ENCODE measurements at places on chromosomes 2 and 18.
A peak's percentile ranks its signal among the peaks of the same experiment; 100 is the strongest.

GRCh38 chr18:45253973-45254708 is 361.1 kb upstream of the SLC14A2 start:
- no peak for DNase-seq

- DNase-seq, result no peak
Observed at GRCh38 chr18:62634458-62634857, 80.9 kb upstream of the PHLPP1 start.

DNA sequence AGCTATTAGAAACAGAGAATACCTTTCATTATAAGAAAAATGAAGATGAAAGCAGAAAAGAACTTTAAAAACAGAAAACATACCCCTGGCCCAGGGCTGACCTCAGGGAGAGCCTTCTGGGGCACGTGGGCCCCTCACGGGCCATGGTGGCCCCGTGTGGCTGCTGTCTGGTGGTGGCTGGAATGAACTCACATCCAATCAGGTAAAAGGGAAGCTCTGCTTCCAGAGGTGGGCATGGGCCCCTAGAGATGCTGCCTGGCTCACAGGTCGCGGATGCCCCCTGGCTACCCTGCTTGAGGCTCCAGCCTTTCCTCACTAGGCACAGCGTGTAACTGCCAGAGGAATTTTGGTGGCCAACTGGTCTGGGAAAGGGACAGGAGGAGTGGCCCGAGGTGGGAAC is 16.6 kb downstream of the SNORC start:
- no peak for DNase-seq

DNA sequence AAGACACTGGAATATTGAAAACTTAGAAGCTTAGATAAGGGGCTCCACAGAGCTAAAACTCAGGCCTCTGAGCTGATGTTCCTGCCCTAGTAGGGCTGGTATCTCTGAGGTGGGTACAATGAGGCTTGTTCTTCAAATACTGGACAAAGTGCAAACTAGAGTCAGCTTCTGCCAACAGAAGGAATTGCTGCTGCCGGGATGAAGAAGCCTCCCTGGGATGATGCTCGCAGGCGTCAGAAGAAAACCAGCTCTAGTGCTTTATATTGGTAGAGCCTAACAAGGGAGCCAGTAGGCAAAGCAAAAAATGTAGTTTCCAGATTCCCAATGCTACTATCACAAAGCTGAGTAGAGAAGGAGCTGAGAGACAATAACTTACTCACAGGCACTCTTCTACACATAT is 118.1 kb downstream of the FOXI3 start:
- no peak for DNase-seq

GRCh38 chr2:109009920-109010610 is 21.0 kb upstream of the EDAR start:
- no peak for DNase-seq

- no peak for DNase-seq
Observed at GRCh38 chr18:32975163-32975436, 202.3 kb upstream of the KLHL14 start.

GRCh38 chr18:9613550-9614400 is 584 bp downstream of the PPP4R1 start:
- peak; percentile 17 for DNase-seq

DNA sequence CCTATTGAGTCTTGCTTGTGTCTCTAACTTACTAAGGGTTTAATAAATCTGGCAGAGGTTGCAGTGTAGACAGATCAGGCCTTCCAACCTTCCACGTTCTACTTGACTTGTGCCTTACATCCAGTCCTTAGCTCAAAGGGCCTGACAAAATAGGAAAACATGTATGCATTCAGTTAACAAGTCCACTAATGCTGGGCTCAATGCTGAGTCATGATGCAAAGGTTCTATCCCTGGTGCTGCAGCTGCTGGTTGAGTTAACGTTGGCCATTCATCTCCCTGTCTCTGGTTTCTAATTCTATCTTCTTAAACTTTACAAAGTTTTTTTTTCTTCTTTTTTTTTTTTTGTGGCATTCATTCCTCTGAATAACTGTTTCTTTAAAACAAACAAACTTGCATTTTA is 46.3 kb upstream of the ITGB6 start:
- DNase-seq, result no peak

GRCh38 chr18:27614951-27615844 is 430.1 kb upstream of the CHST9 start:
- DNase-seq, result no peak

- no peak for DNase-seq
Observed at GRCh38 chr2:179580378-179581146, 280.9 kb downstream of the ZNF385B start.

GRCh38 chr2:96852667-96853066 is 5.1 kb downstream of the ANKRD39 start:
- DNase-seq, result no peak

GRCh38 chr2:54466870-54467269 is 10.7 kb downstream of the SPTBN1 start:
- DNase-seq, result no peak

DNA sequence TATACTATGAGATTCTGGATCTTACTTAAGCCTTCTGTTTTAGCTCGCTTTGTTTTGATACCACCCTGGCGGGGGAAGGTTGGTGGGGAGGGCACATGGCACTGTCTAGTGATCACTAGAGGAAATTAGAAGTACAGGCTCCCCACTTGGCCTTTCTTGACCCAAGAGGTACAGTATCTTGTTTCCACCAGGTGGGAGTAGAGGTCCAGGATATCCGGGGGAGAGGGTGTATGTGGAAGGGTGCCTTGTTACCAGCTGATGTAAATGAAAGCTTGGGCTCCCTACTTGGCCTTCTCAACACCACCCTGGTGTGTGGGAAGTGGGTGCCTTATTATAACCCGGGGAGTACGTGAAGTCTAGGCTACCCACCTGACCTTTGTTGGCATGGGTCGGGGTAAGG is 7.5 kb downstream of the GALNT1 start:
- no peak for DNase-seq

DNA sequence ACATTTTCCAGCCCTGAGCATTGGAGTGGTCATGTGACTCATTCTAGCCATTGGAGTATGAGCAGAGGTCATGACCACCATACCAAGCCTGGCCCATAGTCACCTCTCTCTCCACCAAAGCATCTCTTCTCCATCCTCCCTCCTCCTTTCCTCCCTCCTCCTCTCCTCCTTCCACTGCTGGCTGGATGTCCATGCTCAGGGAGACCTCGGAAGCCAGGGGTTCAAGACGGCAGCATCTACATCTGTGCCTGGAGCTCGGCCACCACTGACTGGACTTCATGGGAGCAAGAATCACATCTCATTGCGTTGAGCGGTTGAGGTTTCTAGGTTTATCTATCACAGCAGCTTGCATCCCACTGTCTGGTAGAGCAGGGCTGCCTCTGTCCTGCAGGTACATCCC is 252.4 kb downstream of the NDUFA10 start:
- DNase-seq, result no peak

DNA sequence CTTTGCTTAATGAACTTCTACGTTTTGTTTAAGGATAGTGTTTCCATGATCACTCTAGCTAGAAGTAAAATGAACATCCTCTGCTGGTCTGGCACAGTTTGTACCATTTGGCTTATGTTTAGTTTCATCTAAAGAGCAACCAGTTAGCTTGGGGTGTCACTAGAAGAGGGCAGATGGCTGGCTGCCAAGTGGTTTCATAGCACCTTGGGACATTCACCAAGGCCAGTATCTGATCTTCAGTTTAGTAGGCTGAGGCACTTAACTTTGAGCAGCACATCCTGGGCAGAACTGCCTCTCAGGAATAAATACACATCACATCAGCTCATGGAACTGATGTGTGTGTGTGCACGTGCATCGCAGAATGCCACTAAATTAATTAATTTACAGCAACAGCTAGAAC is 68.4 kb downstream of the NXPH2 start:
- no peak for DNase-seq

DNA sequence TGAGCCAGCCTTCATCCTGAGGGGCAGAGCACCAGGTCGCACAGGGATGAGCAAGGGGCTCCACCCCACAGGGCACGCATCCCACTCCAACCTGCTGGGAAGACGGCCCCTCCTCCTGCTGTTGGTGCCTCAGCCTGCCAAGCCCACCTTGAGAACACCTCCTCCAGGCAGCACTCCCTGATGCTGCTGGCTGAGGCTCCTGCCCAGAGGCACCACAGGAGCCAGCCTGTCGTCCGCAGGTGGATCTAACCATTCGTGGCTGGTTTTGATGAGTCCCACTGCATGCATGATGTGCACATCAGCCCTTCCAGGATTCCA is 58.4 kb downstream of the BIN1 start:
- no peak for DNase-seq

- DNase-seq, result no peak
Observed at GRCh38 chr2:210323003-210323402, 8.0 kb upstream of the MYL1 start.

- DNase-seq, result no peak
Observed at GRCh38 chr2:8285081-8285480, 396.8 kb upstream of the ID2 start.

DNA sequence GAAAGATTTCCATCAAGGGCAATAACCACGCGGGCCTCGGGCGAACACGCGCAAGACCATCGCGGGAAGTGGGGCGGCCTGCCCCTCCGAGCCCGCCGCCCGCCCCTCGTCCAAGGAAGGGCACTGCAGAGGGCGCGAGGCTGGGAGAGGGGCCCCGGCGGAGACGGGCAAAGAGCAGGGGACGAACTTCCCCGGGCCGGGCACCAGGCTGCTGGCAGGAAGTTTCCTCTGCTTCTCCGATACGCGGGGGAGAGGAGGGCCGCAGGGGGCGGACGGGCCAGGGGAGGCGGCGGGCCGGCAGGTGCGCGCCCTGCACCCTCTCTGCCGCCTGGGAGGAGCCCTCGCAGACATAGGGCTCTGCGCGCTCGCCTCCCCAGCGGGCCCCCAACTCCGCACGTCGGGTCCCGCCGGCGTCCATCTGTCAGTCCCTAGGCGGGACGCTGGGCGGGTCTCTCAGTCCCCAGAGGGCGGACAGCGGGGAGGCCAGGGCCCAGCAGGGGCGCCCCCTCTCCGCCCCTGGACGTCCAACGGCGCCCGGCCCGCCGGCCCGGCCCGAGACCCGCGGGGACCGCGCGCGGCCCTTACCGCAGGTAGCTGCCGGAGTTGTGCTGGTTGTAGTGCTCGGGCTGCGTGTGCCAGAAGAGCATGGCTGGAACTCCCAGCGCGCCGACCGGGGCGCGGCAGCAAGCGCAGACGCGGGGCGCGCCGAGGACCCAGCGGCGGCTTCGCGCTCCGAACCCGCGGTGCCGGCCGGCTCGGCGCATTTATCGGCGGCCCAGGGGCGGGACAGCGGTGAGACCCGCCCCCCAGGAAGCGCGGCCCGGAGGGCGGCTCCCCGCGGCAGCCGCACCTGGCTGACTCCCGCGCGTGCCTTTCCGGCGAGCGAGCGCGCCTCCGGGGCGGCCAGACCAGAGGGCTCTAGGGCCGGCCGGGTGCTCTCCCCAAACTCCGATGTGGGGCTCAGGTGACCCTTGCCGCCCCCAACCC is at the start of gene TFCP2L1:
TFCP2L1 (minus strand) TSS at position 740 of the 987 bp plus-strand sequence; CDS start at position 647, 93 bp downstream.
- peak; percentile 77 for DNase-seq

DNA sequence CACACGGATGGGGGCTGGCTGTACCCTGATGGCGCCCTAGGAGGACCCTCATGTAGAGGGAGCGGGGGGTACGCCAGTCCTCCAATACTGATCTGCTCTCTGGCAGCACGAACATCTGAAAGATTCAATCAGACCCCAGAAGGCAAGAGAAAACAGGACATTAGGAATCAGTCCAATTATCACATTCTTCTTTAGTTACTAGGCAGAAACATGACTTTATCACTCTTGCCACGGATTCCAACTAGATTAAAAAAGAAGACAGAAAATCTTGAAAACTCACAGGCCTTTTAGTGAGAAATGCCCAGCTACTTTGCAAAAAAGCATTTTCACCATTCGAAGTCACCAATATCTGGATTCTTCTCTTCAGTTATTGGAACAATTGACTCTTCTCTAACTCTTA is 68.4 kb downstream of the ID2 start:
- no peak for DNase-seq

GRCh38 chr2:201257381-201257955 is 2.9 kb upstream of the CASP8 start:
- no peak for DNase-seq

GRCh38 chr2:151374436-151374835 is 17.0 kb downstream of the TNFAIP6 start:
- DNase-seq, result no peak

DNA sequence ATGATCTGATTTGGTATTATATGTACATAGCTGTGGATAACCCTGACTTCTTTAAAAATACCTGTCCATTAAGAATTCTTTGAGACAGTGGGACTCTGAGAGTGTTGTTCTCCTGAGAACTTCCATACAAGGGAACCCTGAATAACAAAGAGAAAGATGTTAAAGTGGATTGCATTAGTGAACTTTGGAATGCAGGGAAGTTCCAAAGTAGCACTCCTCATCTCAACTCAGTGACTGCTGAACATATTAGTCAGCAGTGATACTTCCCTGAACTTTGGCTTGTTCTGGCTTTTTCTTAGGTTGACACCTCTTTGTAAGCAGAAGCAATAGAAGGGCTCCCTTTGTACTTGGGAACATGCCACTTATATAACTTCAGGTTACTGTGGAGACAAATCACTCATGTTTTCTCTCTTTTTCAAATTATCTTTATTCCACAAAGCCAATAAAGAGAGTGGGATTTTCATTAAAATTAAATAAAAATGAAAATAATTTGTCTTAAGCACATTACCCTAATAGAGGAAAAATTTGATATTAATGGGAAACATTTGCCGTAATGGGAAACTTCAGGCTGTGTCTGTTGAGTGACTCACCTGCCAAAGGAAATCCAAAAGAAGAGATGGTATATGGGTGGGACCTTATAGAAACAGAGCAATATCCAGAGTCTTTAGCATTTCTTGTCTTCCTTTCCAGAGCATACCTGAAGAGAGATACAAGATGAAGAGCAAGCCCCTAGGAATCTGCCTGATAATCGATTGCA is 33.3 kb downstream of the CFLAR start:
- no peak for DNase-seq

- no peak for DNase-seq
Observed at GRCh38 chr2:26347286-26347865, 787 bp upstream of the ADGRF3 start.

DNA sequence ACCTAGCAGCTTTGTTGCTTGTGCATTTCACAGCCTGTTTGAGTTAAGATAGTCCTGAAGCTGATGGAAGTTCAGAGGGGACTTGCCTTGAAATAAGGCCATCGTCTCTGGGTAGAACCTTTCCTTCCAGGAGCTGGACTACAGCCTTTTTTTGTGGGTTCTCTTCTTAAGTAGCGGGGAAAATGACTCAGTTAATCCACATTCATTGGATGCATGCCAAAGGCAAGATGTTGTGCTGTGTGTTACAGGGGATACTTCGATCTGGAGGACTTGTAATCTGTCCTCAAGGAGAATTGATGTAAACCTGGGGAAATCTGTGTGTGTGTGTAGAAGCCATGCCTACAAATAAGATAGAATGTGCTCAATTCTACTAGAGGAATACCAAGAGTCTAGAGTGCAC is 46.8 kb downstream of the RPIA start:
- DNase-seq, result no peak

- DNase-seq, result no peak
Observed at GRCh38 chr18:9082711-9083510, 19.6 kb upstream of the NDUFV2 start.

Data from NCI-H2081 (cell line).